ENCODE measurements at places on chromosomes 5 and 9.

DNA sequence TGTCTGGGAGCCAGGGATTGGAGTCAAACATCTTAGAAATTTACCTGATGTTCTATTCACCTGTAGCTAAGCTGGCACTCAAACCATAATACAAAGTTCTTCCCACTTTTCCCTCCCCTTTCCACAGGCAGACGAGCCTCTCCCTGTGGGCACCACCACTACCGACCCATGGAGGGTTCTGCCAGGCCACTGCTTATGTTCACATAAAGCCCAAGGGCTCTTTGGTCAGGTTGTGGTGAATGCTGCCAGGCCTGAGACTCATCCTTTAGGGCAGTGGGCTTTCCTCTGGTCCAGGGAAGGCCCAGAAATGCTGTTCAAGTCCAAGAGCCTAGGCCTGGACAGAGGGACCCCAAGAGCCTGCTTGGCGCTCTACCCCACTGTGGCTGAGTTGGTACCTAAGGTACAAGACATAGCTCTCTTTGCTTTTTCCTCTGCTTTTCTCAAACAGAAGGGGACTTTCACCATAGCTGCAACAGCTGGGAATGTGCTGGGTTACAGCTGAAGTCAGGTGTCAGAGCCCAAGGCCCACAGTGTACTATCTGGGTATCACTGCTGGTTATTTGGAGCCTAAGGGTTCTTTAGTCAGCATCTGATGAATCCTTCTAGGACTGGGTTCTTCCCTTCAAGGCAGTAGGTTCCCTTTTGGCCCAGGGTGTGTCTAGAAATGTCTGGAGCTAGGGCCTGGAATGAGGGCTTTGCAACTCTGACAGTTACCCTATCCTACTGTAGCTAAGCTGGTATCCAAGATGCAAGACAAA is 620.1 kb downstream of the TLE1 start:
- DNase-seq, result no peak
- no peaks in the 10 kb centered on the region for H3K4me1 ChIP-seq
- H3K27ac ChIP-seq, result no peak overlapping the region
- H3K36me3 ChIP-seq, result no peaks in the 10 kb centered on the region
- H3K27me3 ChIP-seq, result no peaks in the 10 kb centered on the region

- DNase-seq, result no peak
- H3K36me3 ChIP-seq, result peaks cover 4% of the 10 kb centered on the region
- H3K4me3 ChIP-seq, result no peak overlapping the region
- peaks cover 57% of the 10 kb centered on the region for H3K4me1 ChIP-seq
- no peaks in the 10 kb centered on the region for H3K27me3 ChIP-seq
These were observed 2.9 kb downstream of the CCDC107 start for GRCh38 chr9:35660966-35661415.

GRCh38 chr5:166845044-166845443 is 1446.4 kb upstream of the WWC1 start:
- H3K27me3 ChIP-seq, result no peaks in the 10 kb centered on the region
- no peaks in the 10 kb centered on the region for H3K36me3 ChIP-seq
- no peak for DNase-seq
- no peak overlapping the region for H3K27ac ChIP-seq
- H3K4me3 ChIP-seq, result no peak overlapping the region
- H3K4me1 ChIP-seq, result no peaks in the 10 kb centered on the region

- DNase-seq, result no peak
- H3K27ac ChIP-seq, result no peak overlapping the region
- no peaks in the 10 kb centered on the region for H3K27me3 ChIP-seq
These were observed 85.7 kb upstream of the SGCD start for GRCh38 chr5:156241266-156241665.

DNA sequence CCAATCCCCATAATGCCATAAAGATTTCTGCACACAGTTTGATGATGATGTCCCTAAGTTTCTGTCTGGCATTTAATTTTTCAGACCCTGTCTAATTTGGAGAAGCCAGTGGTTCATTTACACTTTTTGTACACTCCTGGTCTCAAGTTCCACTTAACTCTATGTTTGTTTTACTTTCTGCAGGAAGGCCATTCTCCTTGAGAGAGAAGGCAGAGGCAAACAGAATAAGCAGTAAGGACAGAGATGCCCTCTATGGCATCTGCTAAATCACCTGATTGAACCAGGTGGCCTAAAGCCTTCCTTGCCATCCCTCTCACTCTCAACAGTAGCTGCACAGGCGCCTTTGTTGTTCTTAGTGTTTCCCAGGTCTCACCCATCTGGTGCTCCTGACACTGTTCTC is 86.1 kb upstream of the LRRTM2 start:
- no peaks in the 10 kb centered on the region for H3K36me3 ChIP-seq
- H3K27ac ChIP-seq, result no peak overlapping the region
- DNase-seq, result no peak
- H3K27me3 ChIP-seq, result no peaks in the 10 kb centered on the region

- DNase-seq, result no peak
- H3K27me3 ChIP-seq, result no peaks in the 10 kb centered on the region
- H3K27ac ChIP-seq, result no peak overlapping the region
- H3K36me3 ChIP-seq, result no peaks in the 10 kb centered on the region
- H3K4me3 ChIP-seq, result no peak overlapping the region
- peaks cover 8% of the 10 kb centered on the region for H3K4me1 ChIP-seq
These were observed 372.0 kb upstream of the KIF2A start for GRCh38 chr5:61933787-61934626.

DNA sequence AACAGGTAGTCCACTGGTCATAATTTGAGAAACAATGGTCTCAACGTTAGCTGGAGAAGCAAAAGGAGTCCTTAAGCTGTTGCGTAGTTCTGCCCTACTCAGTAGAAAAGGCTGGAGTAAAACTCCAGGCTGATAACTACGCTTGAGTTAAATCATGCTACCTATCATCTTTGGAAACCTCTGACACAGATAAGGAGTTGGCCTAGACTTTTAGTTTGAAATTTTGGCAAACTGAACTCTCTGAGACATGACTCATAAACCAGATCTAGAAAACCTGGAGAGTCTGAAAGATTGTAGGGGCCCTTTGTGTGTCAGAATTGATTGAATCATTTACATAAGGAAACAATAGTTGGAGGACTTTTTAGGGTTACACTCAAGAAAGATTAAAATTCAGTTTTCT is 26.3 kb downstream of the NMUR2 start:
- no peaks in the 10 kb centered on the region for H3K4me1 ChIP-seq
- H3K27ac ChIP-seq, result no peak overlapping the region
- no peaks in the 10 kb centered on the region for H3K27me3 ChIP-seq
- no peak overlapping the region for H3K4me3 ChIP-seq
- no peak for DNase-seq

DNA sequence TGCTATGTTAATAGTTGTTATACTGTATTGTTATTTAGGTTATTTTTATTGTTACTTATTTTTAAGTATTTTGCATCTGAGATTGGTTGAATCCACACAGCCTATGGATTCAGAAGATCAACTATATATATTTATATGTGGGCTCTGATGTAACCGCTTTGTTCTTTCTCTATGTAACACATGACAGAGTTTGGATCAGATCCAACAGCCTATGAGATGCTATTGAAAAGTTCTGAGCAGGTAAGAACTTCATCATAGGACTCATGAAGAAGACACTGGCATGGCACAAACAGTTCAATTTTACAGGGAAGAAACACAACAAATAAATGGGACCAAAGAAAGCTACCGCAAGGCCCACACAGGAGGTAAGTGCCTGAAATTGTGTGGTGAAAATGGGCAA is 93.4 kb downstream of the GNAQ start:
- H3K27ac ChIP-seq, result no peak overlapping the region
- no peak overlapping the region for H3K4me3 ChIP-seq
- no peaks in the 10 kb centered on the region for H3K27me3 ChIP-seq
- no peaks in the 10 kb centered on the region for H3K36me3 ChIP-seq
- no peaks in the 10 kb centered on the region for H3K4me1 ChIP-seq
- DNase-seq, result no peak

DNA sequence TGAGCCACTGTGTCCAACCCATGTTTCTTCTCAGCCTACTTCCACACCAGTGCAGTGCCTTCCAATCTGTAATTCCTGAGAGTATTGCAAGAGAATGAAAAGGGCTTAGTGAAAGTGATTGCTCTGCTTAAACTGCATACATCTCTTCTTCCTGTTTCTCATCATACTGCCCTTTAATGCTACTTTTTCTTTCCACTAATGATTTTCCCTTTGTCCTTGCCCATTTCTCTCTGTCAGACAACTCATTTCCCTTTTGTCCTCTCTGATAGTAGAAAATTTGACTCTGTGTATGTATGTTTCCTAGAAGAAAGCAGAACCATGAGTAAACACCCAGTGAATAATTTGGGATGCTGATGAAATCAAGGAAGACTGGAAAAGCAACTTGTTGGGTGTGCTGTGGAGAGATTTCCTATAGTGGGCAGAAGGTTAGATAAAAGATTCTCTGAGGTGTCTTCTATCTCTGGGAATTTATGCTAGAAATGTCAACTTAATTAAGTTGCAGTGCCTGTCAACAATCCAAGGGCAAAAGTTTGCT is 102.2 kb upstream of the CHD1 start:
- H3K4me1 ChIP-seq, result peaks cover 15% of the 10 kb centered on the region
- DNase-seq, result no peak
- H3K27ac ChIP-seq, result no peak overlapping the region

GRCh38 chr5:117856713-117857112 is 1131.6 kb downstream of the DTWD2 start:
- no peaks in the 10 kb centered on the region for H3K36me3 ChIP-seq
- H3K4me1 ChIP-seq, result no peaks in the 10 kb centered on the region
- no peak for DNase-seq
- no peaks in the 10 kb centered on the region for H3K27me3 ChIP-seq
- H3K4me3 ChIP-seq, result no peak overlapping the region

DNA sequence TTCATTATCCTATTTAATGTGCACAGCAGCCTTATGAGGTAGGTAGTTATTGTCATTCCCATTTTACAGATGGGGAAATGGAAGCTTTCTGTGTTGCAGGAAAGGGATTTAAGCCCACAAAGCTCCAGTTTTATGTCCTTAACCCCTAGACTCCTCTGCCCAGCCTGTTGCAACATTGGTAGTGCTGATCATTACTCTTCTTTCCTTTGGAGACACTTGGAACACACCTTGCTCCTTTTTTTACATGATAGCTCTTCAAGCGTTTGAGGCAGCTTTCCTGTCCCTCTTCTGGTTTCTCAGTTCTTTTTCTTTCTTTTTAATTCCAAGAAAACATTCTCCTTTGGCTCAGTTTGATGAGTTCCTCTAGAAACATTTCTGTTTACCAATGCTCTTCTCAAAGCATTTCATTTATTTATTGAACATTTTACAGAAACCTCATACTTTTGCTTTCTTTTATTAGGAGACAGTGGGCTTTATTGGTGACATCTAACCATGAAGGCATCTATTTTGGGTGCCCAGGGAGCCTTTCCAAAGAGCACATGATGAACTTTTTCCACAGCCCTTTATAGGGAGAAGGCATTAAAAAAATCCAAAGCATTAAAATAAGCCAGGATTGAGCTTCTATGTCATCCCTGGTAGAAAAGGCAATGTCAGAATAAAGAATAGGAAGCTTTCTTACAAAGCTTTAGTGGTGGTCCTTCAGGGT is 218.0 kb downstream of the TMEM38B start:
- no peaks in the 10 kb centered on the region for H3K27me3 ChIP-seq
- H3K27ac ChIP-seq, result no peak overlapping the region
- H3K4me1 ChIP-seq, result no peaks in the 10 kb centered on the region
- no peak overlapping the region for H3K4me3 ChIP-seq
- no peaks in the 10 kb centered on the region for H3K36me3 ChIP-seq

DNA sequence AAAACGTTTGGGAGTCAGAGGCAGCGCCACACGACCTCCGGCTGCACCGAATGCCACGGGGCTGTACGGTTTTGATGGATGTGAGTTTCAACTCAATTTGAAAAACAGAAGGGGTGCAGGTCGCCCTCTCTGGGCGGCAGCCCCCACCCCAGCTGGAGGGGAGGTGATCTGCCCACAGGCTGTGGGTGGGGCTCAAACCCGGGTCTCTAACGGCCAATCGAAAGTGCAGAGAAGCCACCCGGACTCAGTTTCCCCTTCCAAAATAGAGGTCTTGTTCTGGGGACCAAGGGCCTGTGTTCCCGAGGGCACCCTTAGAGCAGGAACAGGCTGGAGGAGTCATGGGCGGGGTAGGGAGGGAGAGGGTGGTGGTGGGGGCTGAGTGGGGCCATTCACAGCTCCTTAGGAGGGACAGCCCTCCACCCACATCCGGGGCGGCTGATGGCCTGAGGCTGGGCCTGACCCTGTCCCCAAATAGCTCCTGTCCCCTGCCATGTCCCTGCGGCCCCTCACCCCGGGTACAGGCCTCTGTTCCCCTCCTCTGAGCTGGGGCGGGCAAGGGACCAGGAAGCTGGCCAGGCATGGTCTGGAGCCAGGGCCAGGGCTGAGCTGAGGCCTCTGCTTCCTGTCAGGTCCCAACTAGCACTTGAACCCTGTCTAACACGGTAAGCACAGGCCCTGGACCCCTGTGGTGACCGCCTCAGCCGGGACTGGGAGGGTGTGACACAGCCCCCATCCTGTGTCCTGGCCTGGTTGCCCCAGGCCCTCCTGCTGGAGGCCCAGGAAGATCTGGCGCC is 22.6 kb upstream of the NOTCH1 start:
- no peaks in the 10 kb centered on the region for H3K27me3 ChIP-seq
- peaks cover 56% of the 10 kb centered on the region for H3K4me1 ChIP-seq

GRCh38 chr5:170357955-170358444 is 31.2 kb downstream of the KCNMB1 start:
- no peak overlapping the region for H3K27ac ChIP-seq
- H3K36me3 ChIP-seq, result no peaks in the 10 kb centered on the region
- peak; percentile 86 for DNase-seq
- H3K27me3 ChIP-seq, result peaks cover 18% of the 10 kb centered on the region
- peaks cover 64% of the 10 kb centered on the region for H3K4me1 ChIP-seq
- H3K4me3 ChIP-seq, result no peak overlapping the region

GRCh38 chr5:171989276-171989675 is 17.2 kb downstream of the FBXW11 start:
- H3K36me3 ChIP-seq, result peaks cover 7% of the 10 kb centered on the region
- H3K27me3 ChIP-seq, result no peaks in the 10 kb centered on the region
- no peak overlapping the region for H3K27ac ChIP-seq
- H3K4me3 ChIP-seq, result no peak overlapping the region
- peaks cover 19% of the 10 kb centered on the region for H3K4me1 ChIP-seq

- H3K36me3 ChIP-seq, result no peaks in the 10 kb centered on the region
- H3K4me3 ChIP-seq, result no peak overlapping the region
- no peak overlapping the region for H3K27ac ChIP-seq
- peaks cover 4% of the 10 kb centered on the region for H3K27me3 ChIP-seq
These were observed 148.7 kb upstream of the ERCC6L2 start for GRCh38 chr9:95726756-95727155.

- H3K4me3 ChIP-seq, result no peak overlapping the region
- H3K36me3 ChIP-seq, result no peaks in the 10 kb centered on the region
- peaks cover 32% of the 10 kb centered on the region for H3K4me1 ChIP-seq
- no peak overlapping the region for H3K27ac ChIP-seq
- H3K27me3 ChIP-seq, result no peaks in the 10 kb centered on the region
These were observed 15.4 kb upstream of the B4GALT1 start for GRCh38 chr9:33182519-33182918.

All from suprapubic skin (tissue), 4 donors.